ENCODE measurements at places on chromosomes 5 and 9.

GRCh38 chr5:58629271-58630159 lies 46.6 kb downstream of the RAB3C start:
- DNase-seq = no peak

DNA sequence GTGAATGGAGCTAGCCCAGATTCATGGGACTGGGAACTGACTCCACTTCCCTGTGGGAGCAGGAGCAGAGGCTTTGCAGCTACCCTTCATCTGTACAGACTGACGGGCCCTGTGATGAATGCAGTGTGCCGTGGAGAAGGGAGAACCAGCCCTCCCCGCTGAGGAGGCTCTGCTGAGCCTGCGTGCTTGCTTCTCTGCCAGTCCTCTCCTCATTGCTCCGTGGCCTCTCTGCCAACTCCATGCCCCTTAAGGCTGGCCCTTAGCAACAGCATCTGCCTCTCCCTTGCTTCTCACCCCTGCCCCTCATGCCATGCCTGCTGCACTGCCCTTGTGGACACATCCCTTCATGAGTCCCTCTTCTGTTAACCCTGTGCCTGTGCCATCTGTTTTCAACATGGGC lies 53.6 kb downstream of the GADD45G start:
- no peak for DNase-seq

DNA sequence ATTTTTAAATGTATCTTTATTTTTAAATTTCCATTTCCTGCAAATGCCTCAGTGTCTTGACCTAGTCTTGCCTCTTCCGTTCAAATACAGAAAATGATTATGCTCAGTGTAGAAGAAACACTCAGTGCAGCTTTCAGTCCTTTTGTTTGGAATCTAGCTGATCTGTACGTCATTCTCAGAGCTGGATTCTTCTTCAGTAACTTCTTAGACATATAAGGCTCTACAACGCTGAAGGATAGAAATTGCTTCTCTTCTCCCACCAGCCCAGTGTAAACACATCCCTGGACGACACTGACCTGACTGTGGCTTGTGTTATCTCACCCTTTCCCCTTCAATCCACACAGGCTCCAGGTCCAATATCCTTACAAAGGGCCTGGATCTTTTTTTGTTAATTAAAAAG lies 3.2 kb upstream of the ALDH1B1 start:
- DNase-seq = peak; percentile 58

GRCh38 chr5:100772548-100772947 lies 130.5 kb downstream of the ST8SIA4 start:
- no peak for DNase-seq

GRCh38 chr9:73183428-73183827 lies 31.8 kb downstream of the ANXA1 start:
- DNase-seq = no peak

DNA sequence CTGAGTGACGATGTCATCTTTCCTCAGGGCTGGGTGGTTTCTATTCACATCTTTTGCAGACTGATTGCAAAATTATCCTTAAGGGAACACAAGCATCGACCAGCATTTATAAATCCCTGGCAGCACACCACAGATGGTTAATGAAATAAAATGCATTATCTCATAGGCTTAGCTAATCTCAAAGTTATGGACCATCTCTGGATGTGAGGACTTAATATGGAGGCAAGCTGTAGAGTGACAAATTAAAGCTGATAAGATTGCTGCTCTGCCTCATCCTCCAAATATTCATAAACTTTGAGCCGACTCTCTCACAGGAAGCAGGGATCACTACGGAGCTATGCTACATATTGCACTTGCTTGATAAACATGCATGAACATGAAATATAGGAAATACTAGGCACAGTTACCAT lies 663.2 kb upstream of the RGMB start:
- peak; percentile 97 for DNase-seq
